ENCODE measurements at places on chromosomes 4 and X.

GRCh38 chrX:41122664-41123257, 37.5 kb downstream of the USP9X start:
- no peak for DNase-seq

DNA sequence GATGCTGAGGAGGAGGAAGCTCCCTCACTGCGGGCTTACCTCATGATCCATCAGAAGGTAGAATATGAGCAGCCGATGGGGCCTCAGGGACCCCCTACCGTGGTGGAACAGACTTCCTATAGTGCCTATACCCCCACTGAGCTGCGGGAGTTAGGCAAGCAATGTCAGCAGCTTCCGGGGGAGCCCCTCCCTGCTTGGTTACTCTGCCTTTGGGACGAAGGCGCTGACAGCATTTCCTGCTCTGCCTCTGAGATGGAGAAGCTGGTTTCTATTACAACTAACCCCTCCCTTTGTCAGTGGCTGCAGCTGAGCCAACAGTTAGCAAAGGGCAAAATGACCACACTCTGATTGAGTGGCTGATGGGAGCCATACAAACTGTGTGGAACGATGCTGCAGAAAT, 430.7 kb downstream of the IDS start:
- DNase-seq = no peak

DNA sequence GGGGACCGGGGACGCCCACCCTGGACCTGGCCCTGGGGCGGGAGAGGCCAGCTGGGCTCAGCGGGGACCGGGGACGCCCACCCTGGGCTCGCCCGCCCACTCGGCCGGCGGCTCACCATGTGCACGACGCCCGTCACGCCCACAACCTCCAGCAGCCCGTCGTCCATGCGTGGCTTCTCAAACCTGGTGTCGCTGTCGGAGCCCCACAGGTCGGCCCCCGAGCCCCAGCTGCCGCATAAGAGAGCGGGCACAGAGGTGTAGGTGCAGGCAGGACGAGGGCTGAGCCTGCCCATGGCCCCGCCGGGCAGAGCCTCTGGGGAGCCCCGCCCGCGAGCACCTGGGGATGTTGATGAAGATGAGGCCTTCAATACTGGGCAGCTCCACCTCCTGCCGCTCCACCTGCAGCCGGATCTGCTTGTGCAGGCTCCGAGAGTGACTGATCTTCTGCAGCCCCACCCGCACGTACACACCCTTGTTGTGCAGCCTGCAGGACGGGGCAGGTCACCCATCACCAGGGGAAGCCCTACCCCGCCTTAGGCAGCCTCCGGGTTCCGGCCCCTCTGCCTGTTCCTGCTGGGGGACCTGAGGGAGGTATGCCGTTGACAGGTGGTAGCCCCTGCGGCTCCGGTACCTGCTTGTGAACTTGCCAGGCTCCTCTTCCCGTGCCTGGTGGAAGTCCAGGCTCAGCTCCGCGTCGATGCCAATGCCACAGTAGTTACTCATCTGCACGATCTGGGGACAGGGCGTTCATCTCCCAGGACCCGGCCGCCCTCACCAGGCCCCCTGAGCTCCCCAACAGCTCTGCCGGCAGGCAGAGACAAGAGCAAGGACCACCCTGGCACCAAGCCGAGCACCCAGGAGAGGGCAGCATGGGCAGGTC, 11.8 kb downstream of the DGKQ start:
- no peak for DNase-seq

DNA sequence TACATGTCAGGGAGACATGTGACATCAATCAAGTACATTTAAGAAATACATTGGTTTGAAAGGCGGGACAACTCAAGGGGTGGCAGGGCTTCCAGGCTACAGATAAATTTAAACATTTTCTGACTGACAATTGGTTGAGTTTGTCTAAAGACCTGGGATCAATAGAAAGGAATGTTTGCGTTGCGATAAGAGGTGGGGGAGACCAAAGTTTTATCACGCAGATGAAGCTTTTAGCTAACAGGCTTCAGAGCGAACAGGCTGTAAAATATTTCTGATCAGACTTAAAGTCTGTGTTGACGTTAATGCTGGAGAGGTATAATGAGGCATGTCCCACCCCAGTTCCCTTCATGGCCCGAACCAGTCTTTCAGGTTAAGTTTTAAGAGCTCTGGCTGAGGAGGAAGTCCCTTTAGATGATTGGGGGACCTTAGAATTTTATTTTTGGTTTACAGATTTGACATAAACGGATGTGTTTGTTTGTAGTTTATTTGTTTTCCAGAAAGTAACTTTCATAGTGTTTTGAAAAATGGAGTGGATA, 346.7 kb upstream of the RASGEF1B start:
- no peak for DNase-seq

GRCh38 chrX:119502727-119503483, 34.7 kb downstream of the SLC25A5 start:
- no peak for DNase-seq

GRCh38 chrX:153861151-153861550, 24.8 kb downstream of the L1CAM start:
- DNase-seq = no peak

DNA sequence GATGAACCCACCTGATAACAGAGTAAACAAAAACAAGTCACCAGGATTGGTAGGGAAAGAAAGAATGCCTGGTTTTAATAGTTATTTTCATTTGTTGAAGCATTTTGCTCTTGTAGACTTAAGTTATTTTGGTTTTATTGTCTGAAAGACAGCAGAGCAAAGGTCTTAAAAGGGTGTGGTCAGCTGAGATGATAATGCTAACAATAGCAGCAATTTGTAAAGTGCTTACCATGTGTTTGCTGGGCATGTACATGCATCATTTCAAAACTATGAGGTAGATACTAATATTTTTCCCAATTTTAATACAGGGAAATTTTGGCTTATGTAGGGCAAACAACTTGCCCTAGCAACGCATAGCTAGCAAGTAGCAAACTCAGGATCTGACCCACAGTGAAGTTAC, 46.8 kb upstream of the SLC10A4 start:
- no peak for DNase-seq

DNA sequence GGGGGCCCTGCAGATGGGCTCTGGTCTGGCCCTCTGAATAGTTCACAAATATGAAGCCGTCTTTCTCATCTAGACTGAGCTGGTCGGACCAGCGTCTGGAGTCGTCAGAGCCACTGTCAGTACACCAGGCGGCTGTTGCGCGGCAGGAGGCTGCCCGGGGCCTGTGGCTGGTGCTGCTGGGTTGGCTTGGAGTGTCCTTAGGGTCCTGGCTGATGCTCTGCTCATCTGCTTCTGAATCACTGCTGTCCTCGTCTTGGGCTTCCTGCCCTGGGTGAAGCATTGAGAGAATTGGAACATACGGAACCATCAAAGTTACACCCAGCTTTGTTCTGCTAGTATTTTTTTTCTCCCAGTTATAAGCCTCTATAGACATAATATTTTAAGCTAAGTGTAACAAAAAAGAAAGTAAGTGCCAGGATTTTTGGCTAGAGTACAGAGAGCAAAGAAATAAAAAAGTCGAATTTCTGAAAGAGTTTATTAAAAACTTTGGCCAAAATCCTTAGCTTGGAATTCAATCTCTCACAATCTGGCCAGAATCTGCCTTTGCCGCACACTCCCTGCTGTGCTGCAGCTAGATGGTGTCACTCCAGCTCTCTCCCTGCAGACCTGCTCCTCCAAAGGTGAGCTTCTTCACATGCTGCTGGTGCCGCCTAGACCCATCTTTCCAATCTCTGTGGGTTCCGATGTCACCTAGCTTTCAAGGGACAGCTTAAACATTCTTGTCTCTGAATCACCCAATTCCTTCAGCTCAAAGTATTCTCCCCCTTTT, 96.2 kb downstream of the CDS1 start:
- DNase-seq = no peak

DNA sequence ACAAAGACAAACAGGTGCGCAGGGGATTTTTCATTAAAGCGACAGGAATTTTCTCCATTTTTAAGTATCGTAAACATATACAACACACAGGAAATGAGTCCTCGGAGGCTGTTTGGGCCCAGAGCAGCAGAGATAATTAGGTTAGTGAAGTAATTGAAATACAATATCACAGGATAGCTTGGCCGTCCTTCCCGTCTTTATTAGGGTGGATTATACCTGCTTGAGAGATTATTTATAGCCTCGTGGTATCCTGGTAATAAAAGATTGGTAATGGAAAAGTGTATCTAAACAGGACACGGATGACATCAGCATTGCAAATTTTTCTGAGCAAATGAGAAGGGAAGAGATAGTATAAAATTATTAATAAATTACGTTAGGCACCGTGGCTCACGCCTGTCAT, 68.2 kb downstream of the CRLF2 start:
- DNase-seq = no peak

DNA sequence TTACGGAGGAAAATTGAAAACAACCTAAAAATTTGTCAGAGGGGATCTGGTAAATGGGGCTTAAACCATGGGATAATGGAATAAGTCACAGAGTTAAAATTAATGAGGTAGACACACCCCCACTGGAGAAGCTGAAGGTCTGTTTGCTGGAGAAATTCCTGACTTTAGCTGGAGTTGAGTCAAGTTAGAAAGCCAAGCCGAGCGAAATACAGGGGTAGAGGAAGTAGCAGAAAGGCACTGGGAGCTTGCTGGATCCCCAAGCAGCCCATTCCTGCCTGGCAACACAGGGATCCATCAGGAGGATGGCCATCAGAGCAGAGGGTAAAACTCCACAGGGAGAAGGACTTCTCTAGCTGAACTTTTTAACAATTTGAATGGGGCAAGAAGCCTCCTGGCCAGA, 163.8 kb downstream of the ATRX start:
- DNase-seq = no peak

DNA sequence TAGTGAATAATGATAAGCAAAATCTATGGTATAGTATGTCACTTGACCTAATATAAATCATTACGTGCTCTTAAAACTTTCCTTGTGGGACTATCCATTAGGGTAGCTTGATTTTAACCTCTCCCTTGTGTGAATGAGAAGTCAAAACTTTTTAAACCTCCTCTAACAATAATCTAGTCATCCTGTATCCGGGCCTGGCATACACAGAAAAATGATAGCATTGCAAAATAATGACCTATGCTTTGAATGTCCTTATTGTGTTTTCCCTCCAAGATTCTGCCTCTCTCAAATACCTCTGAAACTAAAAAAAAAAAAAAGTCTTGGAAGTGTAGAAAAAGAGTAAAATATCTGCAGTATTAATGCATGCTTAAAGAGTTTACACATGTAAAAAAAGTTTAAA, 250.0 kb upstream of the NDST3 start:
- no peak for DNase-seq

DNA sequence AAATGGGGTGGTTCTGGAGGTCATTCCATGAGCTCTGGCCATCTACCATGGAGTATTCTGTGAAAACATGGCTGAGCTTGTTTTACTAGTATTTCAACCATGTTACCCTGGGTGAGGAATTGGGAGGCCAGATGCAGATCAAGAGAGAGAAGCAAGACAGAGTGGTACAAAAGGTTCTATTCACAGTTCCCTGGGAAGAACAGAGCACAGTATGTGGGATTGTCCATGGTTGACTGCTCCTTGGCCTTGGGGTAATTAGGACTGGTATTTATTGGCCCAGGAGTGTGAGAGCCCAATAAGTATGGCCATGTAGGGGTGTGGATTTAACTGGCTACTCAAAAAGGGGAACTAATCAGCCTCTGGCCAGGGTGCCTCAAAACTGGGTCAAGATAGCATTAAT, 239.7 kb upstream of the GATB start:
- DNase-seq = no peak

GRCh38 chr4:48141048-48141447, 7.0 kb upstream of the TXK start:
- peak; percentile 48 for DNase-seq

DNA sequence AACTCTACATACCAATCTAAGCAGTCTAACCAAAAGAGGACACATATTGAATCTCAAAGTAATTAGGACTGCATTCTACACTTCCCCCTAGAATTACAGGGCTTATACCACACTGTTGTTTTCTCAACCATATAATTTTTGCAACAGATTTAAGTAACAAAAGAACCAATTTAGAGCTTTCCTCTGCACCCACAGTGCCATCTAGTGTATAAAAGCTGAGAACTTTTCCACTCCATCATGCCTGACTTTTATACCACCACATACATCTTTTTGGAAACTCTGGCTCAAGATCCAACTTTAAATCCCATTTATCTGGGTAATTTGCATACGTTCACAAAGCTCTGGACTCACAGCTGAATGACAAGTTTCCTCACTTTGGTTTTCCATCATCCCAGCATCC, 99.5 kb downstream of the EFHC2 start:
- DNase-seq = peak; percentile 8

DNA sequence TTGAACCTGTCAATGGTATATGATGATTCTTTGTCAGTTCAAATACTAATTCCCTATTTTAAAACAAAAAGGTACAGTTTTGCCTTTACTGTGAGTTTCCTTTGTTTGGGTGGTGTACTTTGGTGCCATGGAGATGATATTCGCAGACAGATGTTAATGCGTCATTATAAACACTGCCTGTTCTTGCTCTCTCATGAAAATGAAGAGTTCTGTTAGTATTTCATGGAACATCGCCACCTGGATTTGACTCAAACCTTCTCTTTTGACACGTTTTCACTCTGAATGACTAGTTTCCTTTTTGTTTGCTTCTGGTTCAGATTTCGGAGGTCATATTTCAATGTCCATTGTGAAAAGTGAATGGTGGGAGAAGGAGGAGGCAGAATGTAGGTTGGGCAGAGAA, 6.9 kb upstream of the CTSO start:
- no peak for DNase-seq

GRCh38 chr4:47415719-47416118, 47.8 kb downstream of the COMMD8 start:
- DNase-seq = no peak

- no peak for DNase-seq
Measured at GRCh38 chr4:119564106-119564505, 64.5 kb downstream of the PDE5A start.

DNA sequence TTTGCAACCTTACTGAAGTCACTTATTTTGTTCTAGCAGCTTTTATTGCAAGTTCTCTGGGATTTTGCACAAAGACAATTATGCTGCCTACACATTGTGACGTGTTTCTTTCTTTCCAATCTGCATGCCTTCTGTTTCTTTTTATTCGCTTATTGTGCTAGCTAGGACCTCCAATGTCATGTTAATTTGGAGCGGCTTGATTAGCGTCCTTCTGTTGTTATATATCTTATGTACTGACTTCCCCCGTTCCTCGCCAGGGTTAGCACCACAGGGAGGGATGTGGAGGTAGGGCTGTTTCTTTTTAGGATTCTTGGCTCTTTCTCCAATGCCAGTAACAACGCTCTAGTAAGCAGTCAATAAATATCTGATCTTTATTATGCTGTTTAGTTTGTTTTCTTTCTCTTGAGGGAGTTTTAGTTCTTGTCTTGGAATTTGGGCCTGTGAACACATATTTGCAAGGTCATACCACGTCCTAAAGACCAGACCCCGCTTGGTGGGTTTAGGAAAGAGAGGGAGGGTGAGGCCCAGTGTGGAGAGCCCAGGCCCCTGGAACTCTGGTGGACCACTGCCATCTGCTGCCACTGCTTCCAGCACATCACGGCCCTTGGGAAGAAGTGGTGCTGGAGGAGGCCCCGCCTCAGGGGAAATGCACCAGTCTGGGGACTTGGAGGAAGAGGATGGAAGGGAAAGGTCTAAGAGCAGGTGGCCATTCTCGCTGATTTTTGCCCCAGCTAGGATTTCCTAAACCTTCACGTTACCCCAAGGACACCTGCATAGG, 129.1 kb downstream of the TRIML1 start:
- DNase-seq = no peak

Data from erythroblast (primary cell).